HFFc6 (cell line): ENCODE measurements at places on chromosomes 11 and 22. TPM values are rescaled to one million over a fixed set of nuclear protein-coding genes. Genes with fewer than 3 reads are reported as not detected.

The PGA4 gene
- total RNA-seq, result not detected in 3 replicates

The CRYBB3 gene
- not detected in 3 replicates for total RNA-seq

The GAS2L1 gene
- 37.1 to 47.7 TPM (median 42.3 TPM) in 3 replicates for total RNA-seq

The PRR33 gene
- total RNA-seq, result not detected in 3 replicates

The PELI3 gene
- total RNA-seq, result 5.9 to 7.6 TPM (median 7.6 TPM) in 3 replicates

The MYO18B gene
- not detected in 2 replicates for total RNA-seq

The TRPM5 gene
- total RNA-seq, result not detected in 2 replicates

The PRG3 gene
- not detected in 3 replicates for total RNA-seq

The DTX4 gene
- total RNA-seq, result 4.0 to 6.1 TPM (median 5.3 TPM) in 3 replicates

The CECR2 gene
- total RNA-seq, result not detected in 3 replicates

The SLC1A2 gene
- 1.7 to 2.0 TPM (median 1.7 TPM) in 3 replicates for total RNA-seq

The MB gene
- not detected in 3 replicates for total RNA-seq

The MOGAT2 gene
- total RNA-seq, result not detected in 3 replicates

The SERHL2 gene
- 3.6 to 5.0 TPM (median 4.5 TPM) in 3 replicates for total RNA-seq

The OR56B4 gene
- total RNA-seq, result not detected in 2 replicates

The BAIAP2L2 gene
- total RNA-seq, result not detected in 3 replicates

The ADSL gene
- 59.4 and 69.1 TPM in 2 replicates for total RNA-seq

The NOX4 gene
- total RNA-seq, result 3.2 to 7.1 TPM (median 5.3 TPM) in 3 replicates

The OR4C15 gene
- total RNA-seq, result not detected in 2 replicates

The CHRDL2 gene
- total RNA-seq, result not detected in 3 replicates

The LRRC74B gene
- not detected in 3 replicates for total RNA-seq

The SLCO2B1 gene
- total RNA-seq, result not detected in 3 replicates

The GAB2 gene
- total RNA-seq, result 8.1 to 12.1 TPM (median 11.2 TPM) in 3 replicates

The MAP4K2 gene
- total RNA-seq, result 19.2 to 20.8 TPM (median 20.2 TPM) in 3 replicates

The ATM gene
- 45.9 to 54.9 TPM (median 49.4 TPM) in 3 replicates for total RNA-seq

The AQP11 gene
- total RNA-seq, result 1.5 to 1.9 TPM (median 1.8 TPM) in 3 replicates

The C11orf87 gene
- 0.10 to 0.51 TPM in 2 of 3 replicates, not detected in the other for total RNA-seq

The GRM5 gene
- total RNA-seq, result not detected in 3 replicates

The ABCG4 gene
- 0.05 to 0.24 TPM (median 0.17 TPM) in 3 replicates for total RNA-seq

The POU2F3 gene
- not detected in 2 replicates for total RNA-seq

The P4HA3 gene
- 0.89 to 3.9 TPM (median 3.2 TPM) in 3 replicates for total RNA-seq

The TNRC6B gene
- total RNA-seq, result 34.4 and 44.5 TPM in 2 replicates

The TMEM132A gene
- total RNA-seq, result 26.0 to 32.0 TPM (median 26.1 TPM) in 3 replicates

The SCGB2A2 gene
- not detected in 3 replicates for total RNA-seq

The MCM5 gene
- 38.4 to 84.7 TPM (median 65.3 TPM) in 3 replicates for total RNA-seq

The DBX1 gene
- total RNA-seq, result not detected in 3 replicates

The OR4A16 gene
- total RNA-seq, result not detected in 3 replicates

The P2RY6 gene
- 0.49 to 2.2 TPM (median 0.78 TPM) in 3 replicates for total RNA-seq
